OCI-LY7 (cell line): ENCODE measurements at places on chromosomes 6 and 20. TPM values are rescaled to one million over a fixed set of nuclear protein-coding genes. Genes with fewer than 3 reads are reported as not detected.

DNA sequence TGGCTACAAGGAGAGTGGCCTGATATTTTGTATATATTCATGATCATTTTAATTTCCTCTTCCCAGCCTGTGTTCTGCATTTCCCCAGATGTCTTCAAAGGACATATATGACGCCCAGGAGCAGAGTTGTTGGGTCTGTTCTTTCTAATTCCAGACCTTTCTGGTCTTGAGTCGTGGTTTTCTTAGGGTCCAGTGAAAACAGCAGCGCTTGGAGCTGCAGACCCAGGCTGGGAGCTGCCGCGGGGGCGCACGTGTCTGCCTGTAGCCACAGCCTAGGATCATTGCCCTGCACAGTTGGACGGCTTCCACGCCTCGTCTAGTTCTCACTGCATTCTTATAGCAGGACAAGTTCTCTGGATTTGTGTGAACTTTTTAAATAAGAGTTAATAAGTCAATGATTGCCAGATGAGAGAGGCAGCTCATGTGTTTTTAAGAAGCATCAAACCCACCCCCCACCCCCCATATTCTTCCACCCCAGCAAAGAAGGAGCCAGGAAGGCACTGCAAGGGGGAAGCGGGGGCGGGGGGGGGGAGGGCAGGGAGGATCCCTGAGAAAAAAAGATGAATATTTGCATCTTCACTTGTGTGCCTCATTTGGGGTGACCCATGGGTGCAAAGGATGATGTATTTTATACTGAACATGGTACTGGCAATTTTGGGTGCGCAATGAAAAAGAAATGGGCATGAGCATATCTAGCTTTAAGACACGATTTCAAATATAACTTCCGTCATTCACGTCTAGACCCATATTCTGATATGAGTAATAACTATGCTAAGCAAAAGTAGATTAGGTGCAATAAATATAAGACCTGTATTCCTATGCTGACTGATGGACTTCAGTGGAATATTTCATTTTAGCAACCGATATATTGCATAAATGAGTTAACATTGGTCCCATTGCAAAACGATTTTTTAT is 160.0 kb downstream of the TBXT start:
- no peak for DNase-seq

DNA sequence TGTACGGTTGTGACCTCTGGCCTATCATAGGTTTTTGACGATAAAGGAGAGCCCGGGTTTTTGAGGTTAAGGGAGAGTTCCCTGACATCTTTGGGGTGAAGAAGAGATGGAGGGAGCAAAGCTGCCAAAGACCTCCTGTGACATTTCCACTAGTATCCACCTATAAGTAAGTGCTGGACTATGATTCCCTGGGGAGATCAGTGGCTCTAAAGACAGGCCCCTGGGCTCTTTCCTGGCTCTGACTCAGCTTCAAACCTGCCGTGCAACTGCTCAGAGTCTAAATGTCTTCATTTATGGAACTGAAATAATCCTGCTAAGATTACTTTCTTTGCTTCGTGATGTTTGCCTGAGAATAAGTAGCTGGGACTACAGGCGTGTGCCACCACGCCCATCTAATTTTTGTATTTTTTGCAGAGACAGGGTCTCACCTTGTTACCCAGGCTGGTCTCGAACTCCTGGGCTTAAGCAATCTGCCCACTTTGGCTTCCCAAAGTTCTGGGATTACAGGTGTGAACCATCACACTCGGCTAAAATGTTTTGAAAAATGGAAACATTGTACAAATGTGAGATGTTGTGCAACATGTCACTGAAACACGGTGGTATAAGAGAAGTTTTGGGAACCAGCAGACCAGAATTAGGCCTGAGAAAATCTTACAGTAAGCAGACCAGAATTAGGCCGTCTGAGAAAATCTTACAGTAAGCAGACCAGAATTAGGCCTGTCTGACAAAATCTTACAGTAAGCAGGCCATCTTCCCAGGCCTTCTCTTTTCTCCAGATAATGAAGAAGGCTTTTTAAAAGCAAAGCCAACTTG is 1.1 kb upstream of the PAQR8 start:
- DNase-seq = no peak

DNA sequence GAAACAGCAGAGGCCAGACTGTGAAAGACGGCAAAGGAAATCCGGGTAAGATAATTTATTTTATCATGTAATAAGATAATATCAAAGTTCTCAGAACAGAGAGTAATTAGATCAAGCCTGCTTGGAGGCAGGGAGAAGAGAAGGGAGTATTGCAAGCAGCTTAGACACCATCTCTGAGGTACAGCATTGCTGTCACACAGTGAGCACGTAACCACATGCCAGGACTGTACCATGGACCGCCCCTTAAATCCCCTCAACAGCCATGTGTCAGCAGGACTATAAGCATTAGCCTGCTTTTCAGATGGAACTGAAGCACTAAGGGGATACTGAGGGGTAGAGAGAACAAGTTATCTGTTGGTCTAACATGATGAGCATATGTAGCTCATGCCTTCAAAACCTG is 141.5 kb downstream of the C6orf118 start:
- no peak for DNase-seq

DNA sequence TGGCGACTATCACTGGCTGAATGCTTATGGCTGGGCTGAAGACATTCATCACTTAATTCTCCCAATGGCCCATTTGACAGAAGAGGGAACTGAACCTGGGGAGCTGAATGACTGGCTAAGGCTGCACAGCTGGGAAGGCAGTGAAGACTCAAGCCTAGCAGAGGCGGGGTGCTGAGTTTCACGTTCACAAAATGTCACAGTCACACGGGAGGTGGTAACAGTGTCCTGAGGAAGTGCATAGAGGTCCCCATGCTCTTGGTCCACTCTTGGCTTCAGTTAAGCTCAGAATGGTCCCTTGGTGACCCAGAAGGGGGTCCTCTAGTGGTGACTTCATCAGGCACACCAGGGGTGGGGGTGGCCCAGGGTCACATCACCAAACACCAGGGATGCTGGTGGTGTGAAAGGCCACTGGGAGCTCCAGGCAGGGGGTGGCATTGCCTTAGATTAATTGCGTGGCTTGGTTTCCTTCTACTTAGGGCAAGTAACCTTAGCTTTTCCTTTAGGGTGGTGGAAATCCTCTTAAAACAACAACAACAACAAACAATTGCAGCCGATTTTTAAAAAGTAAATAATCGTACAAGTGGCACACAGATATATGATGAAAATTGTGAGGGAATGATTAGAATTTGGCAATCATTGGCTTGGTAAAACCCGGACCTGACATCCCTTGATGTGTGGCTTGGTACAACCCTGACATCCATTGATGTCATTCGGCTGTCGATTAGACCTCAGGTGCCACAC is 45.0 kb downstream of the SULF2 start:
- no peak for DNase-seq

The COL9A3 gene
- 5.2 and 6.1 TPM in 2 replicates for total RNA-seq

GRCh38 chr20:50303573-50304500 is 113.2 kb downstream of the CEBPB start:
- no peak for DNase-seq

GRCh38 chr20:49647550-49647949 is 66.1 kb downstream of the B4GALT5 start:
- DNase-seq = no peak

The GATA5 gene
- not detected in 2 replicates for total RNA-seq

DNA sequence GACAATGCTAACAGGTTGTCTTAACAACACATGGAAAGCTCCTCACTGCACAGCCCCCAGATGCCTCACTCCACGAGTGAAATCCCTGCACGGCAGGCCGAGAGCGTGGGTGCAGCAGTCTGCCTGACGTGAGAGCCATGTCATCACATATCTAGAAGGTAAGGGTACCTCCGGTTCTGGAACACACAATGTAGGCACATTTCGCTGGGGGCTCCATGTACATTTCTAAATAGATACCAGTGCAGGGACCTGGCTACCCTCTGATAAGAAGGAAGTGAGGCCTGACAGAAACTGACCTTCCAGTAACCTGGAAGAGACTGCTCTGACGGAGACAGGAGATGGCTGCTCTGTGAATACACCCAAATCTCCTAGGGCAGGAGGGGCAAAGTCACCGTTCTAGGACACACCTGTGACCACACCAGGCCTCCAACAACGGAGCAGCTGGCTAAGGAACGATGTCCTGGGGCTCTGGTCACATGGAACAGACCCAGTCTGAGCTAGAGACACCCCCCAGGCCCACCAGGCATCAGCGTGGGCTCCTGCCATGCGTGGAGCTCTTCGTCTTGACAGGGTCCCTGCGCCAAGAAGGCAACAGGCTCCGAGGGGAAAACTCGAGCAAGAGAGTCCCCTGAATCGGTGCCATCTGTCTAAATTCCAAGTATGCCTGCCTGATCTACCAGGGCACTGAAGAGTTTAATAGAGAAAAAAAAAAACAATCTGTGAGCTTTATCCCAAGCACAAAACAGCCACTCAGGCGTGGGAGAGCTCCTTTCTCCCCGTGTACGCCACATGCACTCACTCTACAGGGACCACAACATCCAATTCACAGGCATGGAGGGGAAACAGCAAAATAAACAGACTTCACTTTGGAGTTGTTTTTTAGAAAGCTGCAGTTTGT is 27.5 kb downstream of the RNASET2 start:
- no peak for DNase-seq

The IRAK1BP1 gene
- 8.1 and 9.4 TPM in 2 replicates for total RNA-seq

DNA sequence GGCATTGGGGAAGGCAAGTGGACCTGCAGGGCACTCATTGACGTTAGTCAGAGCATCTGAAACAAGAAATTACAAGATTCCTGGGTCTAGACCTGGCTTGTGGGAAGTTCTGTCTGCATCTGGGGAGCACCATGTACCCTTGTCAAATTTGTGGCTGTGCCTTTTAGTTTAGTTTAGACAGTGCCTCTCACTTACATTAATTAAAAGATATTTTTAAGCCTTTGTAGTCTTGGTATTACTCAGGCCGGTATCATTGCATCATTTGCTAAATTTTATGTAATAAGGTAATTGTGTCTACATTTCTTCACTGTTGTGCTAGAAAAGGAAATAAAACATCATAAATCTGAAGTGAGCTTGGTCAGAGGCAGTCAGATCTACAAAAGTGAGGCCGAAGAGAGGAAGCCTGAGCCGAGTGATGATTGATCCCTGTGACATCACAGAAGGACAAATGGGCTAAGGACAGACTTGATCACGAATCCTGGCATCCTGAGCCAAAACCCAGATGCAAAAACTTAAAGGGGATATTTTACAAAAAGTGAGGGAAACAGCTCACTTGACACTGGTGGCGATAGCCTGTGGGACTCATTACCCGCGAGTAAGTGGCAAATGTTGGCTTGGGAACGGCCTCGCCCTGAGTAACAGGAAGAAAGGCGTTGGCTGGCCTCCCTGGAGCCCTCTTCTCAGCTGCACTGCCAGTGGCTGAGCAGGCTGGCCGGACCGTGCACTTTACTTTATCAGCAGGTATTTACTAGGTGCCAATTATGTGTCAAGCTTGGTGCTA is 106.5 kb downstream of the TCP11 start:
- DNase-seq = no peak

GRCh38 chr6:125962900-125963497 is 6.4 kb downstream of the HINT3 start:
- DNase-seq = no peak

GRCh38 chr20:4243071-4243470 is 227.7 kb upstream of the RNF24 start:
- no peak for DNase-seq

The AKAP12 gene
- total RNA-seq = 0.07 and 0.23 TPM in 2 replicates

- DNase-seq = no peak
Observed at GRCh38 chr20:41035207-41035606, 6.6 kb downstream of the TOP1 start.

The CRYBG1 gene
- total RNA-seq = 66.2 and 79.2 TPM in 2 replicates

- DNase-seq = no peak
Observed at GRCh38 chr6:139762587-139763031, 388.2 kb upstream of the CITED2 start.

GRCh38 chr6:16901306-16901705 is 140.0 kb upstream of the ATXN1 start:
- DNase-seq = no peak

The RAET1L gene
- total RNA-seq = not detected in 2 replicates

- DNase-seq = no peak
Observed at GRCh38 chr6:56775498-56776166, 132.9 kb upstream of the DST start.

The CLVS2 gene
- not detected in 2 replicates for total RNA-seq

The CST4 gene
- not detected in 2 replicates for total RNA-seq

The MAFB gene
- not detected in 2 replicates for total RNA-seq

- DNase-seq = no peak
Observed at GRCh38 chr6:15431762-15432483, 186.1 kb downstream of the JARID2 start.

The PSMB9 gene
- 193 and 207 TPM in 2 replicates for total RNA-seq

GRCh38 chr6:42241915-42242314 is 24.3 kb upstream of the MRPS10 start:
- peak; percentile 33 for DNase-seq

The POU5F1 gene
- total RNA-seq = 0.86 and 1.4 TPM in 2 replicates

GRCh38 chr6:102474041-102474807 is 1080.7 kb downstream of the GRIK2 start:
- no peak for DNase-seq

The WFDC10B gene
- not detected in 2 replicates for total RNA-seq

The MLN gene
- not detected in 2 replicates for total RNA-seq

GRCh38 chr6:163756079-163756478 is 341.6 kb downstream of the QKI start:
- DNase-seq = peak; percentile 93

- no peak for DNase-seq
Observed at GRCh38 chr6:134195164-134195906, 122.6 kb downstream of the SGK1 start.

The PLG gene
- total RNA-seq = 2.3 and 3.4 TPM in 2 replicates

- no peak for DNase-seq
Observed at GRCh38 chr20:50434653-50435396, 75.4 kb upstream of the PTPN1 start.

- DNase-seq = no peak
Observed at GRCh38 chr6:108222504-108222903, 38.3 kb downstream of the SNX3 start.

The PLN gene
- not detected in 2 replicates for total RNA-seq

DNA sequence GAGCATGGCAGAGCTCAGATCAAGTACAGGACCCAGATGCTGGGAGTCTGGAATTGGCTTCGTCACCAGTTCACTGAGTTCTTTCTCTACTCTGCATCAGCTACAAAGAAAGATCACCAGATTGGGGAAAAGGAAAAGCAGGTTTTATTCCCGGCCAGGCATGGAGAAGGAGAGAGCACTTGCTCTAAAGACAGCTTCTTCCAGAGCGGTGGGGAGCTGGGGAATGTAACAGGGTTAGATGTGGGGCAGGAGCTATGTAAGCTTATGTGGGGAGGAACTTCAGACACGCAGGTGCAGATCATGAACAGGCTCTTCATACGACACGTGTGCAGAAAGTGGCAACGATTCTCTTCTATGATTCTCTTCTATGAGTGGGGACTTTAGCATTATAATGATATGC is 4.9 kb upstream of the ACSS1 start:
- no peak for DNase-seq

DNA sequence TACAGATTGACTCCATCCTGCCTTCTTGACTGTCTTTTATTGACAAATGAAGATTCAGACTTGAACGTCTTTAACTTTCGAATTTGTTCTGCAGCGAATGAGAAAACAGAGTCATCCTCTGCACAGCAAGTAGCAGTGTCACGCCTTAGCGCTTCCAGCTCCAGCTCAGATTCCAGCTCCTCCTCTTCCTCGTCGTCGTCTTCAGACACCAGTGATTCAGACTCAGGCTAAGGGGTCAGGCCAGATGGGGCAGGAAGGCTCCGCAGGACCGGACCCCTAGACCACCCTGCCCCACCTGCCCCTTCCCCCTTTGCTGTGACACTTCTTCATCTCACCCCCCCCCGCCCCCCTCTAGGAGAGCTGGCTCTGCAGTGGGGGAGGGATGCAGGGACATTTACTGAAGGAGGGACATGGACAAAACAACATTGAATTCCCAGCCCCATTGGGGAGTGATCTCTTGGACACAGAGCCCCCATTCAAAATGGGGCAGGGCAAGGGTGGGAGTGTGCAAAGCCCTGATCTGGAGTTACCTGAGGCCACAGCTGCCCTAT is 12.2 kb downstream of the BRD2 start:
- no peak for DNase-seq

The SRMS gene
- total RNA-seq = 0.42 TPM in 1 of 2 replicates, not detected in the other
